ENCODE measurements at places on chromosomes 12 and 14.
A peak's percentile ranks its signal among the peaks of the same experiment; 100 is the strongest.

GRCh38 chr12:80316222-80316621 is 127.8 kb upstream of the PTPRQ start:
- no peak for DNase-seq

GRCh38 chr12:65881965-65882413 is 57.7 kb downstream of the HMGA2 start:
- peak; percentile 80 for DNase-seq

DNA sequence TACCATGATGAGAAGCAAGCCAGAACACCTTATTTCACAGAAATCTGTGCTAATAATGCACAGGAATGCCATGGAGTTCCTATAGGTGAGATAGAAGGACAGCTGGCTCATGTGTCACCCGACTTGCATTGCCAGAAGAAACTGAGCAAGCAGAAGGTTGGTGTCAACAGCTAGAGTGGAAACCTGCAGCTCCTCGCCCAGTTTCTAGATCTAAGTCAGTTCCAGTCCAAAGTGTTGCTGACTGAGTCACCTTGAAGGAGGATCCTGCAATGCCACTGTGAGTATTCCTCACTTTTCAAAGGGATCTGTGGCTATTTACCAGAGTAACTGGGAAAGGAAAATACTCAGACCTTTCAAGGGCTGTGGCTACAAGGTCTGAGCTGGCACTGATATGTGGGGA is 17.1 kb downstream of the CDKL1 start:
- no peak for DNase-seq

GRCh38 chr14:72583316-72584272 is 310.3 kb downstream of the DPF3 start:
- DNase-seq, result no peak

- DNase-seq, result no peak
These were observed 35.4 kb downstream of the SGPP1 start for GRCh38 chr14:63692310-63693020.

GRCh38 chr14:34098045-34098984 is 147.4 kb upstream of the EGLN3 start:
- DNase-seq, result peak; percentile 50

- DNase-seq, result peak; percentile 75
These were observed at the start of gene PLXNC1 for GRCh38 chr12:94147991-94148738. PLXNC1 (plus strand) TSS chr12:94148577; CDS start chr12:94148972, 395 bp downstream.

DNA sequence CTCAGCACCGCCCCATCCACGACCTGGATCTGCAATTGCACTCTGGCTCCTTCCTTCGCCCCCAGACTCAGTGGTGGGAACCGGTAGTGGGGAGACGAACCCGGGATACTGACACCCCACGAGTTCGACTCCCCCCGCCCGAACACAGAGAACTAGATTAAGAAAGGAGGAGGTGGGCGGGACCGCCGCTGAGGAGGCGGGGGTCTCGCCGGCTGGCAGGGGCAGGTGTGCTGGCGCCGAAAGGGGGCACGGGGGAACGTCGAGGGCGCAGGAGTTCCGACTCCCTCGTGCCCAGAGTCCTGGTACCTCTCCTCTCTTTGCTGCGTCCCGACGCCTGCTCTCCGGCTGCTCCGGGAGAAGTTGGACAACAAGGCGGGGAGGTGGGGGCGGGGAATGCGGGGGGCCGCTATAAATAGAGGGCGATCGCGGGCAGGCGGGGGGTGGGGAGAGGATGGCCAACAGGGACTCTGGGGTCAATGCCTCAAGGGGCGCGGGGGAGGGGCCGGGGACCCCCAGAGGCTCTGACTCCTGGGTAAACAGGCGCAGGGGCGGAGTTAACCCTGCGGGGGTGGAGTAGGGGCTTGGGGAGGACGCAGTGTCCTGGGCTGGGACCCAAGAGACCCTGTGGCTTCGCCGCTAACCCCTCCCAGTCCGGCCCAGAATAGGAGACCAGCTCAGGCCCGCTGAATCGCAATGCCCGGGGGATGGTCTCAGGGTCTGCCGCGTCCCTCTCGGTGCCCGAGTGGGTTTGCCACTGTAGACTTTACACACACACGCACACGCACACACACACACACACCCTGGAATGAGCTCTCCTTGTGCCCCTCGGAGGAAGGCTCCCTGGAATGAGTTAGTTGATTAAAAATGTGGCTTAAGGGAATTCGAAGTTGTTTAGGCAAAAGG is 761 bp upstream of the NDRG2 start:
- no peak for DNase-seq

GRCh38 chr12:1108276-1108675 is 117.3 kb downstream of the ERC1 start:
- peak; percentile 19 for DNase-seq

DNA sequence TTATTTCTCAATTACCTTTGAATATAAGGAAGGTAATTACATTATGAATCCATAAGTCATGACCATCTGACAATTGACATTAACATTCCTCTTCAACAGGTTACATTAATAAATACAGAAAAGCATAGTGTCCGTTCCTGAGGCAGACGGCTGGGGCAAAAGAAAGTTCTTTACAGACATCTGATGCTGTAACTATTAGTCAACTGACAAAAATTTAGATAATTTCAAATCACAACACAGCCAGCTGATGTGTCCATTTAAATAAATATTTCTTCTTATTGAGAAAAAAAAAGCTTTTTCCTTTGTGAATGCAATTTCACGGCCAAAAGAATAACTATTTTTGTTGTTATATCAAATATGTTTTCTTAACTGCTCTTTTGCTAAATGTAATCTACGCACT is 9.2 kb upstream of the PYROXD1 start:
- DNase-seq, result no peak

GRCh38 chr14:79256380-79256779 is 954.9 kb downstream of the DIO2 start:
- DNase-seq, result no peak

- no peak for DNase-seq
These were observed 4.3 kb downstream of the SPTLC2 start for GRCh38 chr14:77612011-77612620.

DNA sequence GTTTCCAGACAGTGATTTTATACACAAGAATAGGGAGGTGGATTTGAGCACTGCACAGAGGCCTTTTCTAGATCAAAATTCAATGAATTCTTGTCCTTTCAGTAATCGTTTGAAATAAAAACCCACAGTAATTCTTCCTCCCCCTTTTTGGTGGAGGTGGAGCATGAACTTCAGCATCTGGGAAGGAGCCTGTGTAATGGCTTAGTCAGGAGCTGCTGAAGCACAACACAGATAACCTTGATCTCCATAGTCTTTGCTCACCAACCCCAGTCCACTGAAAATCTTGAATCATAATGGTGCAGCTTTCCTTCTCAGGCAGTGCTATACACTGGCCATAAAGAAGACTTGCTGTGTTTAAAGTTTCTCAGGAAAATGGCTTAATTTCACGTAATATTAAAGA is 6.4 kb upstream of the TBPL2 start:
- no peak for DNase-seq

GRCh38 chr14:86179980-86180379 is 650.0 kb downstream of the FLRT2 start:
- DNase-seq, result no peak

DNA sequence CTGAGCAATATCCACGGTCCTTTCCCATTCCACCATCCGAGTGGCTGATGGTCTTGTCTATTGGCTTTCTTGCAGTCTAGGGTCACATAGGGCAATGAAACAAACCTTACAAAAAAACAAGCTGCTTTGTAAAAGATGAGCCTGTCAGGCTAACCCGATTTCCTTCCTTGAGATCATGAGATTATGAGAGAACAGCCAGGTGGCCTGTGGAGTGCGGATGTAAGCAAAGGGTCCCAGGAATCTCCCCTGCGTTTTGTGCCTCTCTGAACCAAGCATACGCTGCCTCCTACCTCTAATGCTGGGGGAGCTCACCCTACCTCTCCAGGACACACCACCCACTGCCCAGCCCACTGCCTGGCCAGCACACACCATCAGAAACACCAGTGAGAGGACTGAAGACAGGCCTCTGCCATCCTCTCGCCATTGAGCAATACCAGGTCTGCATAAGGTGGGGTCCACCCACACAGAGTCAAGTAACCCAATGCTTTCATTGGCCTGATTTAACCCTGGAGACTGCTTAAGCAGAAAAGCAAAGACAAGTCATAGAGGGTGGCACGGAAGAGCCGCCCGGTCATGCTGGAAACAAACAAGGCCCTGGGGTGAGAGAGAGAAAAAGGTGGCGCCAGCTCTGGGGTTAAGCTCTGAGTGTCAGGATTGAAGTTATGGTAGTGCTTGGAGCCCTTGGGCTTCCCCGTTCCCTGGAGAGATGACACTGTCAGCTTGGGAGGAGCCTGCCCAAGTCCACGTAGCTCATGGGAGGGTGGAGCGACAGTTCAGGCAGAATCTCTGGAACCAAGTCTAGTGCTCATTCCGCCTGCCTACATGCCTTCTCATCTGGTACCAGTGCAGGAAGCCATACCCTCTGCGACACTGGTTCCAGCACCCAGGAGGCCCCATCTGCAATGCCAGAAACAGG is 46.6 kb downstream of the CALM1 start:
- no peak for DNase-seq

- no peak for DNase-seq
These were observed 70.7 kb downstream of the TAOK3 start for GRCh38 chr12:118302053-118302452.

GRCh38 chr12:122137681-122138080 is 36.3 kb downstream of the IL31 start:
- no peak for DNase-seq

GRCh38 chr14:88045705-88046104 is 40.8 kb downstream of the GPR65 start:
- DNase-seq, result peak; percentile 87

DNA sequence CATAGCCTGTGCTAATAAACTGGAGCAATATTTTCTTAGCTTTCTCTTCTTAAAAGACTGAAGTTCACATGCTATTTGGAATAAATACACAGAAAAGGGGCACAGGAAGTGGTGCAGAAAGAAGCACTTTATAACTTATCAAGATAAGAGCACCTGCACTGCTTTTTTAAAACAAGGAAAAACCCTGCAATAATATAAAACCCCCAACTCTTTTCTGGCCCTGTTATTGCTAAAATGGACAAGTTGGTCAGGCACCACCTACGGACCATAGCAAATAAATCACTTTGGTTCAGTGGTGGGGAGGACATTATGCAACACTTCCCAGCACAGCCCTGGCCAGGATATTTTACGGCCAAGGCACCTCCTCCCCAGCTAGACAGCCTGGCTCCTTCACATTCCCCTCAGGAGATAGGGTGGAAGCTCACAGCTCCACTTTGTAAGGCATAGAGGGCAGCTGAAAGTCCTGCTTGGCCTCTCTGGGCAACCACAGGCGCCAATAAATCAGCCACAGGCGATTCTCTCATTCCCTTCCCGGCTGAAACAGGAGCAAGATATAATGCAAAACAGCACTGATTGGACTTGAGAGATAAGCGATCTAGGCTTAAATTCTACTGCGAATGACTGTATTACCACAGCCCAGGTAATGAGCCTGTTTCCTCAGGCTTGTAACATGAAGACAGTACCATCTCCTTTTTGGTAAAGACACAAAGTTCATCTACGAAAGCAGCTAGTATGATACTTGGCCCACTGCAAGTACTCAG is 2.0 kb downstream of the ZBTB25 start:
- DNase-seq, result peak; percentile 52

GRCh38 chr14:90773705-90774104 is 42.5 kb downstream of the TTC7B start:
- no peak for DNase-seq

DNA sequence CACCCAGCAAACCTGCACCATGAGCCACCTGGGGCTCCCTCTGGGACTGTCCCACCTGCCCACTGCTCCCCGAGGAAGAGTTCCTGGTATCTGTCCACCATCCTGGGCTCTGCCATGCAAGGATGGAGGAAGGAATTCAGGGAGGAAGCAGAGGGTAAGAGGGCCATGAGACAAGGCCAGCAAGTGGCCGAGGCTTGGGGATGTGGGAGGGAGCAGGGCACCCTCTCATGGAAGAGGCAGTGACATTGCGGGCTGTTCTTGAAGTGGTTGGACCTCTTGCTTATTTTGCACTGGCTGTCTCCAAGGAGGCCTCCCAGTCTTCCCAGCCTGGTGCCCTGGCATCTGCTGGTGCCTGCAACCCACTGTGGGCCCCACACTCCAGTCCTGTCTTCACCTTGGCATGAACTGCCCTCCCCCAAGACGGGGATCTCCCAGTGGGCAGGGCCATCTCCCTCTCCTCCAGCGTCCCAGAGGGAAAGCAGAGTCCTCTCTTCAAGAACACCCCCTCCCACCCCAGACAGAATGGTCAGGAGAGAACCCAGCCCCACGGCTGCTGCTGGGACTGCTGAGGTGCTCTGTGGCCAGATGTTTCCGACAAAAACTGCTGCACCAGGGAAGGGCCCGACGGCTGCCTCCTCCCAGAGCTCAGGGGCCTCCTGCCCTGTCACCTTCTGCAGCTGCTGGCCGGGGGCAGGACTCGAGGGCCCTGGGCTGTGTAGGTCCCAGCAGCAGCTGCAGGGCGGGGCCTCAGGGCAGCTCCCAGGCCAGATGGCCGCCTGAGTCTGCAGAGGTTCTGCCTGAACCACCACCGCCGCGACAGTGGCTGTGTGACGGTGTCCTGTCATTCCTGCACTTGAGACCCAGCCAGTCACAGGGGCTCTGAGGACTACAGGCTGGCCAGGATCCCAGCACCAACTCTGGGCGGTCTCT is 1.8 kb upstream of the AKT1 start:
- peak; percentile 60 for DNase-seq

DNA sequence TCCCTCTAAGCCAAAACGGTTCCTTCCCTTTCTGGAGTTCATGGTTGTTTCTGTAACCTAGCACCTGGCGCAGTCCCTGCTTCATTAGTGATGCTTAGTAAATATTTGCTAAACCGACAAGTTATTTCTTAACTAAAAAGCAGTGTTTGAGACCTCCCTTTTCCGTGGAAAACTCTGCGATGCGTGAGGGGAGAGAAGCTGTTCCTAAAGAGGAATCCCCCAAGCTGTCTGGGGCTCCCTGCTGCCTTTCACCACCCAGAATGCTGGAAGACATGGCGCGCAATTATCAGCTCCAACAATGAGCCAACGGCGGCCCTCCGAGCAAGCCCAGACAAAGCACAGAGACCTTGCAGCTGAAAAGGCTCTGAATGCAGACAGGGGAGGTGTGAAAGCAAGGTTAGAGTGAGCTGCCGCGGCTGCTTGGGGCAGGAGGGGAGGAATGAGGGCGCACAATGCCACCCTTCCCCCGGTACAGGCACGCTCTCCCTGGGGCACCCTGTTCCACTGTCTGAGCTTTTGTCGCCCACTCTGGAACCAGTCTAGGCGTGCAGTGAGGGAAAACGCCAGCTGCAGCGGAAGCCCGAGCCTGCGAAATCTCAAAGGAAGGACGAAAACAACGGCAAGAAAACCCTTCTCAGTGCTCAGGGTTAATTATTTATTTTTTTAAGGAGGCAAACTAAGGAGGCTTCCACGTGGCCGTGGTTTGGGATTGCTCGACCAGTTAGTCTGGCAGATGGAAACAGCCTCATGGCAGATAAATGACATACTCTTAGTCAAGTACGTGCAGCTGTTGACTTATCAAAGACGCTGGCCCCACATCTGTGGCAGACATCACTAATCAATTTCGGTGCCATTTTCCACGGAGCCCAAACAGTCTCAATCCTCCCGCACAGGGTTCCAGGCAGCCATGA is 66.3 kb downstream of the RBM19 start:
- no peak for DNase-seq
